ENCODE measurements at places on chromosomes 6 and 20. TPM values are rescaled to one million over a fixed set of nuclear protein-coding genes. Genes with fewer than 3 reads are reported as not detected.

- peaks cover 20% of the 10 kb centered on the region for H3K4me1 ChIP-seq
- DNase-seq, result no peak
- no peak overlapping the region for H3K27ac ChIP-seq
- H3K36me3 ChIP-seq, result no peaks in the 10 kb centered on the region
Observed at GRCh38 chr6:168597471-168597875, 156.5 kb downstream of the SMOC2 start.

DNA sequence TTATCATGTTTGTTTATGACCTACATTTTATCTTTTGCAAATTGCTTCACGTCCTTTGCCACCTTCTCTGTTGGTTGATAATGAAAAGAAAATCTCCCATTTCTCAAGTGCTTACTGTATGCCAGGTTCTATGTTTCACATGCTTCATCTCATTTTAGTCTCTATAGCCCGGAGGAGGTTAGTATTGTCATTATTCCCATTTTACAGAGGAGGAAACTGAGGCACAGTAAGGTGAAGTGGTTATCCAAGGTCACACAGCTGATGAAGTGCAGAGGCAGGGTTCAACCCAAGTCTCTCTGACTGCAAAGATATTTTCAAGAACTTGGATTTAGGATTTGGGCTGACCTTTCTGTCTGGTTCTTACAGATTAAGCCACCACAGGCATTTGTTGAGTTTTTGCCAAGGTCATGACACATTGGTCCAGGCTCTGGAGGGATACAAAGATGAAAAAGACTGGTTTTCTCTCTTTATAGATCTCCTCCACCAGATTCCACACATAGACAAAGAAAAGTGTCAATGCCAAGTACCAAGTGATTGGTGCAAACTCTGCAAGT is 20.6 kb downstream of the CNBD2 start:
- DNase-seq, result no peak
- H3K27ac ChIP-seq, result no peak overlapping the region
- H3K36me3 ChIP-seq, result no peaks in the 10 kb centered on the region
- H3K4me1 ChIP-seq, result peaks cover 4% of the 10 kb centered on the region
- H3K27me3 ChIP-seq, result peaks cover 4% of the 10 kb centered on the region

GRCh38 chr6:2971420-2972218 is at the start of gene SERPINB6:
Gene SERPINB6 (minus strand): TSS chr6:2971567. CDS start chr6:2959332, 12,235 bp downstream.
- H3K36me3 ChIP-seq, result no peaks in the 10 kb centered on the region
- DNase-seq, result peak; percentile 77
- H3K4me3 ChIP-seq, result peak within 1 kb of the TSS; percentile 92
- H3K27ac ChIP-seq, result peak within 1 kb of the TSS; percentile 84
- no peaks in the 10 kb centered on the region for H3K27me3 ChIP-seq

DNA sequence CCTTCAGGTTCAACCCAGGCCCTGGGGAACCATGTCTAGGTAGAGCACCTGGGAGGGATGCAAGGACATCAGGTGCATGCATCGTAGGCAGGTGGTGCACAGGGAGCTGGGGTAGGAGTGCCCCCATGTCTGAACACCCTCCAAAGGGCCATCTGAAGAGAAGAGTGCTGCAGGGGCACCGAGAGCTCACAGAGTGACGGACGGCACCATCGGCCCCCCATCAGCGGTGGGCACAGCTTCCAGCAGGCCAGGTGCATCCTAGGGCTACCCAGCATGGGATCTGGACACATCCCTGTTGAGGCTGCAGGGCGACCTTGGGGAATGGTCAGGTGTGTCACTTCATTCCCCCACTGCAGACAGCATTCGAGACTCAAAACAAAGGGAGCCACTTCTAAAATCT is 138.3 kb upstream of the CDH4 start:
- H3K4me1 ChIP-seq, result no peaks in the 10 kb centered on the region
- H3K36me3 ChIP-seq, result no peaks in the 10 kb centered on the region
- no peak overlapping the region for H3K27ac ChIP-seq
- H3K4me3 ChIP-seq, result no peak overlapping the region
- DNase-seq, result no peak

DNA sequence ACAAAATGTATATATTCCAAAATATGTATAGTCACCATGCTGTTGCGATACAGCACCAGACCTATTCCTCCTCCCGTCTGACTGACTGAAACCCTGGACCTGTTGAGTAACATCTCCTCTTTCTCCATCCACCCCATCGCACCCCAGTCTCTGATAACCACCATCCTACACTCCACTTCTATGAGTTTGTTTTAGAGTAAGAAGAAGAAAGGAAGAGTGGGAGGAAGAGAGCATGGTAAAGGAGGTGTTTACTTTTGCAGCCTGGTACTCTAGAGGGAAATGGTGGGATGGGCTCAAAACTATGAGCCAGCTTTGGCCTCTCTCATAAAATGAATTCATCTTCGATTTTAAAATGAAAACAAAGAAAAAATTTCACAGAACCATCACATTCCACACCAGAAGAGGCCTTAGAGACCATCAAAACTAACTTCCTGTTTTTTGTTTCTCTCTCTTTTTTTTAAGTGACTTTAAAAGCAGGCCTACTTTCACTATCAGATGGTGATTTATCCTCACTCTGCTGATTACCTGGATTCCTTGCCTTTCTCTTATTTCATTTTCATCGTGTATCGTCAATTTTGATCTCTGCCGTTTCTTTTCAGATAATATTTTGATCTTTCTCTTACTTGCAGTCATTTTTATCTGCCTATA is 16.8 kb upstream of the FUCA2 start:
- no peaks in the 10 kb centered on the region for H3K4me1 ChIP-seq
- no peak overlapping the region for H3K4me3 ChIP-seq
- no peak overlapping the region for H3K27ac ChIP-seq
- H3K27me3 ChIP-seq, result no peaks in the 10 kb centered on the region
- no peak for DNase-seq

DNA sequence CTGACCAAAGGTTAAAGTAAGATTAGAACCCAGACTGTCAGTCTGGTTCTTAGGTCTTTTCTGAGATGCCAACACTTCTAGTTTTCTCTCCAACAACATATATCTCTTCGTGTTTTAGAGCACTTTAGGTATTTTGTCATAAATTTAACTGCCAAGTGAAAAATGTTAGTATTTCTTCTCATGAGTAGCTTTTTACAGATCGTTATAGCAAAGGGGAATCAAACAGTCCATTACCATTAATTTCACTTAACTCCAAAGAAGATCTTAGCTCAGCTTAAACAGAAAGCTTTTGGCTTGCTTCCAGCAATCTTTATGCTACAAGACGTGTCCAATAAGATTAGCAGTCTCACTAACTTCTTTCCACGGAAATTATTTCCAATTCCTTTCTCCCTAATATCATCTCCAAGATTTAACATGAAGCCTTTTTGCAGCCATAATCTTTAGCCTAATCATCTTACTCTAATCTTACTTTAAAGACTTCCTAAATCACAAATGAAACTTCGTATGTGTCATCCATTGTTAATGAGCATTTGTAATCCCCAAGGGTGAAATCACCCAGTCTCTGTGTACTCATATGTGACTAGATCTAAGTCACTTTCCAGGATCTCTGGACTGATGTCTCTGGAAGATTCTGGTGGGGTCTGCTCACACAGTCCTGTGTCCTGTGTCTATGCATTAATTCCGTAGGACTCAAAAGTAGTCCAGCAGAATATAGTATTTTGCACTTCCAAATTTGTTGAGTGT is 38.7 kb downstream of the MOXD1 start:
- DNase-seq, result no peak
- no peak overlapping the region for H3K4me3 ChIP-seq
- H3K27me3 ChIP-seq, result peaks cover 6% of the 10 kb centered on the region
- peaks cover 4% of the 10 kb centered on the region for H3K36me3 ChIP-seq

- no peak overlapping the region for H3K27ac ChIP-seq
- no peaks in the 10 kb centered on the region for H3K27me3 ChIP-seq
- no peak for DNase-seq
- no peak overlapping the region for H3K4me3 ChIP-seq
- H3K4me1 ChIP-seq, result no peaks in the 10 kb centered on the region
Observed at GRCh38 chr6:165049362-165049761, 260.0 kb downstream of the C6orf118 start.

DNA sequence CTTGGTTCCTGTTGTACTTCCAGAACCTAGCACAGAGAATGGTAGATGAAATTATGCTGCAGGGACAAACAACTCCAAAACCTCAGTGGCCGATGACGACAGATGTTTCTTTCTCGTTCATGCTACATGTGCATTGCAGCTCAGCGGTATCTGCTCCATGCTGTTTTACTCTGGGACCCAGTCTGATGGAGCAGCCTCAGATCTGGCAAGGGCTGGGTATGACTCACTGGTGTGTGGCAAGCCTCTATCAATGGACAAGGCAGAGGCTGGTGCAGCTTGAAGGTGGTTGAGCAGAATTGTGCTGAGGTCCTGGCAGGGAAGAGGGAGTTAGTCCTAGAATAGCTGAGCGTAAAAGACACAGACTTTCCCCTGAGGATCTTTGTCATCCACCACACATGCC is 10.3 kb upstream of the BLCAP start:
- DNase-seq, result peak; percentile 13
- H3K4me1 ChIP-seq, result peaks cover 6% of the 10 kb centered on the region

DNA sequence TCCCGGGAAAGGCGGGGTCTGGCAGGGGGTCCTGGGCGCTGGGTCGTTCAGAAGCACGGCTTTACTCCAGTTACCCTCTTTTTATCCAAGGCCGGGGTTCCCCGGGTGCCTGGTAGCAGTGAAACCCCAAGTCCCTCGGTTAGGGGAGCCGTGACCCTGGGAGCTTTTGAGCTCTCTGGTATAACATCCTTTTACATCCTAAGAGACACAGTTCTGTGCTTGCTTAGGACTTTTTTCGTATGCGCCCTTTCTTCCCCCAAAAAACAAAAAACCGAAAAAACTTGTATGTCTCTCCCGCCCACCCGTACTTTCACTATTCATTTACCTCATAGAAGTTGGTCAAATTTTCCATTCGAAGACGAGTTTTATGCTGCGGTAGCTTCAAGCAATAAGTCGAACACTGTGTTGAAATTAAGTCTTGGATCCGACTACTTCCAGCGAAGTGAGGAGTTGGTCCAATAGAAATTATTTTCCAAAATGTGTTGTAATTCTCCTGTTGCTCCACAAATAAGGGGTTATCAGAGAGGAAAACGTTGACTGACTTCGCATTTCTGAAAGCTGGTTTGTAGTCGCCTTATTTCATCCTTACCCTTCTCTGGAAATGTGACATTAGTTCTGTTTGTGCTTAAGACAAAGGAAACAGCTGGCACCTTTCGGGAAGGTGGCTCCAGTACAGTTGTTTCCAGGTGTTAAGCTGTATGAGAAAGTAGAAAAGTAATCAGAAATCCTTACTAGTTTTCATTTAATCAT is 816 bp upstream of the MAN1A1 start:
- peaks cover 26% of the 10 kb centered on the region for H3K4me1 ChIP-seq
- peak overlapping the region; percentile 86 for H3K27ac ChIP-seq
- H3K27me3 ChIP-seq, result peaks cover 10% of the 10 kb centered on the region
- DNase-seq, result no peak

- H3K4me3 ChIP-seq, result peak overlapping the region; percentile 98
- H3K36me3 ChIP-seq, result no peaks in the 10 kb centered on the region
- peak overlapping the region; percentile 99 for H3K27ac ChIP-seq
Observed at GRCh38 chr6:47479140-47479508, 1.5 kb downstream of the CD2AP start.

The CYB5R4 gene
- total RNA-seq, result 17.4 TPM

The TPX2 gene
- 45.0 TPM for total RNA-seq

The FNDC1 gene
- 0.14 TPM for total RNA-seq

The OSTM1 gene
- 14.5 TPM for total RNA-seq

The HLA-DQB1 gene
- 12.8 TPM for total RNA-seq

The OOEP gene
- total RNA-seq, result not detected

The MAS1L gene
- total RNA-seq, result not detected

The XRN2 gene
- total RNA-seq, result 55.9 TPM

The CHRNA4 gene
- 9.1 TPM for total RNA-seq
